ENCODE measurements at places on chromosomes 12 and 14.
A peak's percentile ranks its signal among the peaks of the same experiment; 100 is the strongest.

GRCh38 chr12:7501031-7501588 is 2.5 kb downstream of the CD163 start:
- DNase-seq, result no peak

DNA sequence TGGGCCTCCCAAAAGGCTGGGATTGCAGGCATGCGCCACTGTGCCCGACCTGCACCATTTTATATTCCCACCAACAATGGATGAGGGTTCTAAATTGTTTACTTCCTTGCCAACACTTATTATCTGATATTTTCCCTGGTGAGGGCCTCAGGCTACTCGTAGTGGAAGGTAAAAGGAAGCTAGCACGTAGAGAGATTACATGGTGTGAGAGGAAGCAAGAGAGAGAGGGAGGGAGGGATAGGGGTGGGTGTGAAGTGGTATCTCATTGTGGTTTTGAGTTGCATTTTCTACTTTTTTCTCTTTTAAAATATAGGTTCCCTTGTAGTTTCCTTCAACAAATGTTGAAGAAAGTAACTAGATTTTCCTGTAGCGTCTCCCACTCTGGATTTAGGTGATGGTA is 30.9 kb downstream of the MYO1H start:
- no peak for DNase-seq

DNA sequence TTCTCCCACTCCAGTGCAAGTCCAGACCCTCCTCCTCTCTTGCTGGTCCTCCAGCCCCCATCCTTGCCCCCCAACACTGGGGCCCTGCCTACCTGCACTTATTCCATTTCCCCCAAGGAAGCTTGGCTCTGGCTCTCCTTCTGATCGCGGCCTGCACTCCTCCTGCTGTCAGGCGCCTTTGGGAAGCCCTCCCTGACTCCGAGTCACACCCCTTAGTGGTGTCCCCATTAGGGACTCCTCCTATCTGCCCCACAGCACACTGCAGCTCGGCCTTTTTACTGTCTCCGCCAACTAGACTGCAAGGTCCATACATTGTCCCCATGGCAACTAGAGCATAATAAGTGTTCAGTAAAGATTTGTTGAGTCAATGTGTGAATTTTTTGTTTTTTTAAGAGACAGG is 32.9 kb downstream of the FIGNL2 start:
- DNase-seq, result no peak

GRCh38 chr12:86148612-86149011 is 107.6 kb downstream of the MGAT4C start:
- no peak for DNase-seq

DNA sequence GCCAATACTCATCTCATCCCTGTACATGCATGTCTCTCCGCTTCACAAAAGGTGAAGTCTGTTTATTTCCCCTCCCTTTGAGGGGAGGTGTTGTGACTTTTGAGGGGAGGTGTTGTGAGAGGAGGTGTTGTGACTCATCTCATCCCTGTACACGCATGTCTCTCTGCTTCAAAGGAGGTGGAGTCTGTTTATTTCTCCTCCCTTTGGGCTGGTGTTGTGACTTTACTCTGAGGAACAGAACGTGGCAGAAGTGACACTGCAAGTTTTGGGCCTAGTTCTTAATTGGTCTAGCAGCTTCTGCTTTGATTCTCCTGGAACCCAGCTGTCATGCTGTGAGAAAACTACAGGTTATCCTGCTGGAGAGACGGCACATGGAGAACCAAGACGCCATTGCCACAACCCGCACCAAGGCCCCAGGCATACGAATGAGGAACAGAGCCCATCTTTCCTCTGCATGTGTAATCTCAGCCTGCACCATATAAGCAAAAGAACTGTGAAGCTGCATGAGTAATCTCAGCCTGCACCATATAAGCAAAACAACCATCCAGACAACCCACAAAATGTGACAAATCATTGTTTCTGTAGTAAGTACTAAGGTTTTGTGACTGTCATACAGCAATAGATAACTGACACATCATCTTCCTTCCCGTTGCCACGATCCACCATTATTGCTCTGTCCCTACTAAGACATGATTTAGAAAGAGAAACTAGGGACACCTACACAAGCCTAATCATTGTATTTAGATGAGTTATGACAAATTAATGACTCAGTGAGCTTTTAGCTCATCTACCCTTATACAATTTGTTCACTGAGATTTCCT is 30.0 kb downstream of the GALNT4 start:
- DNase-seq, result peak; percentile 47

GRCh38 chr12:9066183-9066623 is 49.5 kb downstream of the A2M start:
- DNase-seq, result no peak

- peak; percentile 83 for DNase-seq
Measured at GRCh38 chr14:99230208-99231151, 41.5 kb downstream of the BCL11B start.

DNA sequence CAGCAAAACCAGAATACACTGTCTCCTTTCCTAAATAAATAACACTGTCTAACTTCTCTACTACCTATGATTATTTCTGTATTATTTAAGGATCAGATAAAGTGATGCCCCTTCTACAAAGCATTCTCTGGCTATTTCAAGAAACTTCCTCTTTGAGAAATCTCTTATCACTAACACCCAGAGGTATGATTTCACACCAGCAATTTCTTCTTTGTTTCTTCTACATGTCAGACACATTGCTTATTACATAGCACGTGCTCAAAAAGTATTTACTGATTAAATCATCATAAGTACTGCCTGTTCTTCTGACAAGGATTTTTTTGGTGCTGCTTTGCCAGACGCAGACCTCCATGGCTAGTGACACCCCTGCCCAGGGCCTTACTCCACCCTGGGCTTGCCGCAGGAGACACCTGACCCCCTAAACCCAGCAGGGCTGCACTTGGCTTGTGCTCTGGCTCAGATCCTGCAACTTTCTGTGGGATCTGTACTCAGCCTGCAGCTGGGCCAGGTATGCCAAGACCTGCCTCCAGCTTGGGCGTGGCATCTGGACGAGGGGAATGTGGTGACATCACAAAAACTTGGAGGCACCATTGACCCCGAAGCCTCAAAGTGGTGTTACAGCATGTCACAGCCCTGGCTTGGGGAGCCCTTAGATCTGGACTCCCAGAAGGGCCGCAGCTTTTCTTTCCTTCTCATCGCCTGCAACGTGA is 15.4 kb upstream of the HIGD1C start:
- no peak for DNase-seq

GRCh38 chr14:20998139-20998538 is 954 bp upstream of the SLC39A2 start:
- DNase-seq, result no peak

GRCh38 chr12:109523071-109523470 is 45.6 kb downstream of the UBE3B start:
- DNase-seq, result no peak

- DNase-seq, result no peak
Measured at GRCh38 chr12:132284827-132285741, 44.3 kb downstream of the GALNT9 start.

DNA sequence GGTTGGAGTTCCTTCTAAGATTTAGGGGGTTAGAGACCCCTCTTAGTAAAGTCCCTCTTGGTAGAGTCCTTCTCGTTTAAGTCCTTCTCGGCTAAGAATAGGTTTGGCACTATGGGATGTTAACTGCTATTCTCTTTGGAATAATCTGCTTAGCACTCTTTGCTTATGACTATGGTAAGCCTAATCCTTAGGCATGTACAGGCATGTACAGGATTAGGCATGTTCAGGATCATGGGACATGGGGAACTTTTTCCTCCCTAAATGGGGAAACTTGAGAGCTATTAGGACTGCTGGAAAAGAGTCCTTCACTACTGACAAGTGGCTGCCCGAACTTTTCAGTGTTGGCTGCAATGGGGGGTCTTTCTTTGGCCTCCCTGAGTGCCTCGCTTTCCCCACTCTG is 193.3 kb downstream of the TMEM117 start:
- DNase-seq, result no peak

- DNase-seq, result no peak
Measured at GRCh38 chr12:68028647-68029046, 39.4 kb downstream of the IFNG-AS1 start.

GRCh38 chr14:52175982-52176502 is 91.5 kb upstream of the PTGDR start:
- DNase-seq, result no peak

- peak; percentile 62 for DNase-seq
Measured at GRCh38 chr12:57089271-57090245, 644 bp downstream of the NAB2 start.
